ENCODE measurements at places on chromosomes 7 and 10. TPM values are rescaled to one million over a fixed set of nuclear protein-coding genes. Genes with fewer than 3 reads are reported as not detected.

GRCh38 chr7:45974540-45975360, 53.7 kb upstream of the IGFBP3 start:
- peak; percentile 15 for DNase-seq

DNA sequence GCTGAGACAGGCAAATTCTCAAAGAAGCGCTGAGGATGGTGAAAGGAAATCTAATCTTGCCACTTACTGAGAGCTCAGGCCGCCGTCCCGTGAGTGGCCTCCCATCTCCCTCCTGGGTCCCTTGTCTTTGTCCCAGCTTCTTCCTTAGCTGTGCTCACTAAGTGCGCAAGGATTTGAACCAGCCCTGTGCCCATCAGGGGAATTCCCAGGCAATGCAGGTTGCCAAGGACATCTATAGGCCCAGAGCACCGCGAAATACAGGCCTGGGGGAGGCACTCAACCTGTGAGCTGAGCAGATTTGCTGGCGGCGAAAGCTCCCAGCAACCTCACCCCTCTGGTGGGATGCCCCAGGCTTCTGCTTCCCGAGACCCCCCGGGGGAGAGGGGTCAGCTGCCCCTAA, 64.8 kb downstream of the OAT start:
- peak; percentile 40 for DNase-seq

- peak; percentile 70 for DNase-seq
These were observed 37.8 kb downstream of the PTPRN2 start for GRCh38 chr7:158549616-158550393.

TLX1 gene
- total RNA-seq, result not detected

FAM170B gene
- total RNA-seq, result not detected

FGFBP3 gene
- total RNA-seq, result 5.2 TPM

CUBN gene
- 0.72 TPM for total RNA-seq

IGFBP1 gene
- total RNA-seq, result not detected

All from endodermal cell (in vitro differentiated cells).